ENCODE measurements at places on chromosomes 11 and 22.

DNA sequence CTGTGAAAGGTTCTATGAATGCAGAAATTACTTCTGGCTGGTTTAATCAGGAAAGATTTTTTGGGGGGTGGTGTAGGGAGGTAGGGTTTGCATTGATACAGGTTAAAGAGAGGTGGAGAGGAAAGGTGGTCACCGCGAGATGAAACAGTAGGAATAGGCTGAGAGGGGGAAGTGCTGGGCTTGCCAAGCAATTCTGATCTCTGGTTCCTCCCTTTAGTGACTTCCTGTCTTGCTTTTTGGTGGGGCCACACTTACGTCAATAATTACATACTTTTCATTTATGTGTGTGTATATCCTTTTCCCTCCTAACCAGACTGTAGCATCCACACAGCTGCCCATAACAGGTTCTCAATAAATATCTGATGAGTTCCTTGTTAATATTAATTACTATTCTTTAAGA lies 120.0 kb downstream of the CTNND1 start:
- no peak for DNase-seq

DNA sequence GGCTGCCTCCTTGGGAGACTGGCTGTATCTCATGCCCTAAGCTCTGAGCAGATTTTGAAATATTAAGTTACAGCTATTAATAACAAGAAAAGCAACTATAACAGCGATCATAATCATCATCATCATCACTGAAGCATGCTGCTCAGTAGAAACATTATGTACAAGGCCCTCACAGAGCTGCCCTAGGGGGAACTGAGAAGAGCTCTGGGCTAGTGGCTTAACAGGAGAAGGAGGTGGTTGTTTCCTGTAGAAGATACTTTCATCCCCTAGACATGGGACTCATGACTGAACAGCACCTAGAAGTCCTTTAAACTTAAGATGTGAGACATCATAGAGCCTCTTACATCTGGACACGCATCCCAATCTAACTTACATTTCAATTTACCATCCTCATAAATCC lies 332.8 kb upstream of the PLET1 start:
- no peak for DNase-seq

DNA sequence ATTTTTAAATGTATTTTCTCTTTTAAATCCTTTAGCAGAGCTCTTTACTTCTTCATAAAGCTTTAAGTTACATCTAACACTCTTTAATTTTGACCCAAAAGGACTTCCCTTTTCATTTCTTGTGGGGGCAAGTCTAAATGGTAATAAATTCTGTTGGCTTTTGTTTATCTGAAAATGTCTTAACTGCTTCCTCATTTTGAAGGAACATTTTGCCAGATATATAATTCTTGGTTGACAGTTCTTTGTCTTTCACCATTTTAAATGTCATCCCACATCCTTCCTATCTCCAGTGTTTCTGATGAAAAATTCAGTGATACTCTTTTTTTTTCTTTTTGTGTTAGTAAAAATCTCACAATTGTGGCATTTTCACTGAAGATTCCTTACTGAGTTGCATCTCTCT lies 44.7 kb upstream of the ZBTB44 start:
- no peak for DNase-seq

DNA sequence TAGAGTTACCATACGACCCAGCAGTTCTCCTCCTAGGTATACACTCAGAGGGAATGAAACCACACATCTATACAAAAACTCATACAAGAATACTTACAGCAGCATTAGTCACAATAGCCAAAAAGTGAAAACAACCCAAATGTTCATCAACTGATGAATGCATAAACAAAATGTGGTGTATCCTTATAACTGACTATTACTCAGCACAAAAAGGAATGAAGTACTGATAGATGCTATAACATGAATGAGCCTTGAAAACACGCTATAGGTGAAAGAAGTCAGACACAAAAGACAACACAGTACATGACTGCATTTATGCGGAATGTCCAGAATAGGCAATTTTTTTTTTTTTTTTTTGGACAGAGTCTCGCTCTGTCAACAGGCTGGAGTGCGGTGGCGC lies 23.1 kb downstream of the NCAPD3 start:
- DNase-seq, result no peak

DNA sequence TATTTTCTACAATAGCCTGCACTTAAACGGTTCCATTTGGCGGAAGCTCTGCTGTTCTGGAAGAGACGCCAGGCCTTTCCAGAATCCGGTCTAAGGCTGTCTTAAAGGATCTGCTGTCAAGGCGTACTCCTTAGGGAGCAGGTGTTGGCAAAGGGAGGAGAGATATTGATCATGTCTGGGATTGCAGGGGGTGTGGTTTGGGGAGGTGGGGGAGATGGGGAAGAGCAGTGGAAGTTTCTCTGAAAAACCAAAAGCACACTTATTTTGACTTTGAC lies 22.5 kb upstream of the WNT11 start:
- no peak for DNase-seq

DNA sequence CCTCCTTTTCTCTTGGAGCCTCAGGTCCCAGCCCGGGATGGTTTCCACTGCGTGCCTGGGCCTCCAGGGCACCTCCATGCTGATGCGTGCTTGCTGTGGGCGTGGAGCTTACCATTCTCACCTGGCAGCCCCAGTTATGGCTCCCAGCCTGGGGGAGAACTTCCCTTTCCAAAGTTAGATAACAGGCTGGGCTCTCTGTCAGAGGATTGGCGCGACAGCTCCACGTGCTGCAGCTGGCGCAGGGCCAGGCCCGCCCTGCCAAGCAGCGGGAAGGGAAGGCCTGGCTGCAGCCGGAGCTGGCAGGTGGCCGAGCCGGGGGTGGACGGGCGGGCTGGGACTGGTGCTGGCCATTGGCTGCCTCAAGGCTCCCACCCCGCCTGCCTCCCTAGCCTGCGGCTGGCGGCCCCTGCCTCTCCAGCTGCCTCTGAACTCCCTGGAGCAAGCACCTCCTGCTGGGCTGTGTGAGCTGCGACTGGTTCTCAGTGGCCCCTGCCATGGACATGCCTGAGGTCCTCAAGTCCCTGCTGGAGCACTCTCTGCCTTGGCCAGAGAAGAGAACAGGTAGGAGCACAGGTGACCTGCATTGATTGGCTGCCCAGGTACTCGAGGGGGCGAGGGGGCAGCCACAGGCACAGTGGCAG lies 14.6 kb upstream of the TEF start:
- DNase-seq, result no peak

- no peak for DNase-seq
Measured at GRCh38 chr22:41836551-41836950, 3.6 kb downstream of the SREBF2 start.

DNA sequence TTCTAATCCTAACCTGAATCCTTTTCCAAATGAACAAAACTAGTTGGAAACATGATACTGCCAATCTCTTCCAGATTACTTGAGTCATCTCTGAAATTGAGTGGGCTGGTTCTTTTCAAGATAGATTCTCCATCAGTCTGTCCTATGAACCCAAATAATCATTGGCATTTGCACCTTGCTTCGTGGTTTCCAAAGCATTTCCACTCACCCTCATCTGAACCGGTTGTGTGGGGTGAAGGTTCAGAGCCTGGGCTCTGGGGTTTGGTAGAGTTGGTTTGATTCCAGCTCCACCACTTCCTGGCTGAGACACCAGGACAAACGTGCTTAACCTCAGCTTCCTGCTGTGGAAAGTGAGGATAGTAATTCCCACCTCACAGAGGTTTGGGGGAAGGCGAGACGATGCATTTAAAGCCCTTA lies 206.4 kb upstream of the E2F8 start:
- no peak for DNase-seq
